CD4-positive, CD25-positive, alpha-beta regulatory T cell (primary cell): ENCODE measurements at places on chromosomes 1 and 21. TPM values are rescaled to one million over a fixed set of nuclear protein-coding genes. Genes with fewer than 3 reads are reported as not detected.

STUM gene
- total RNA-seq = not detected

KIF21B gene
- total RNA-seq = 96.9 TPM

LDLRAD1 gene
- total RNA-seq = not detected

C1orf141 gene
- total RNA-seq = not detected

CHIT1 gene
- total RNA-seq = 0.17 TPM

CR1L gene
- not detected for total RNA-seq

MAP10 gene
- 1.1 TPM for total RNA-seq

AK4 gene
- total RNA-seq = 0.35 TPM

LCE6A gene
- total RNA-seq = not detected

TFF3 gene
- not detected for total RNA-seq

FAM167B gene
- total RNA-seq = 0.44 TPM

SLC44A5 gene
- 1.6 TPM for total RNA-seq

MYBPH gene
- not detected for total RNA-seq

USH2A gene
- not detected for total RNA-seq

SMCP gene
- total RNA-seq = not detected

CFAP141 gene
- total RNA-seq = not detected

GREM2 gene
- not detected for total RNA-seq

KRTAP19-3 gene
- not detected for total RNA-seq

PIP5K1A gene
- total RNA-seq = 60.3 TPM

CYP2J2 gene
- not detected for total RNA-seq

PDPN gene
- not detected for total RNA-seq

LIN28A gene
- not detected for total RNA-seq

CYP4B1 gene
- not detected for total RNA-seq

CHRNB2 gene
- not detected for total RNA-seq

PIK3C2B gene
- 39.5 TPM for total RNA-seq

OR10X1 gene
- total RNA-seq = not detected

C8B gene
- total RNA-seq = 0.20 TPM

NBPF4 gene
- not detected for total RNA-seq

GJA9 gene
- not detected for total RNA-seq

IRF6 gene
- 0.86 TPM for total RNA-seq

CBS gene
- not detected for total RNA-seq

KCNJ9 gene
- total RNA-seq = not detected

RNU1-1 gene
- total RNA-seq = 3,278 TPM

RRAGC gene
- total RNA-seq = 17.2 TPM

KLHL20 gene
- 27.9 TPM for total RNA-seq

SPATA17 gene
- total RNA-seq = not detected

SPATA6 gene
- 0.86 TPM for total RNA-seq

GJC2 gene
- 2.8 TPM for total RNA-seq

G0S2 gene
- total RNA-seq = not detected

TTLL10 gene
- not detected for total RNA-seq
